Activated naive CD8-positive, alpha-beta T cell treated with anti-CD3 and anti-CD28 coated beads, Interleukin-2, amount 10 ng/mL, durations not matched to agents 7 days and 5 days (primary cell): ENCODE measurements at places on chromosomes 1 and 21. TPM values are rescaled to one million over a fixed set of nuclear protein-coding genes. Genes with fewer than 3 reads are reported as not detected.

GRCh38 chr1:12402159-12402673 lies 172.4 kb downstream of the VPS13D start:
- no peak for DNase-seq

Gene TMPRSS3
- 10.7 TPM for total RNA-seq

Gene NUF2
- total RNA-seq = 50.2 TPM

Gene TTC24
- 24.1 TPM for total RNA-seq

Gene TNN
- total RNA-seq = not detected

Gene CDK18
- total RNA-seq = 7.4 TPM

- no peak for DNase-seq
Observed at GRCh38 chr1:23701996-23702395, 10.4 kb downstream of the RPL11 start.

Gene PRKCZ
- total RNA-seq = 24.3 TPM

Gene OR2T11
- total RNA-seq = not detected

GRCh38 chr1:7371926-7372325 lies 399.2 kb upstream of the VAMP3 start:
- DNase-seq = no peak

Gene RSPO1
- total RNA-seq = not detected

Gene FYB2
- total RNA-seq = not detected

GRCh38 chr1:153032677-153033308 lies 1.8 kb downstream of the SPRR1B start:
- DNase-seq = no peak

Gene GNB1
- 353 TPM for total RNA-seq

DNA sequence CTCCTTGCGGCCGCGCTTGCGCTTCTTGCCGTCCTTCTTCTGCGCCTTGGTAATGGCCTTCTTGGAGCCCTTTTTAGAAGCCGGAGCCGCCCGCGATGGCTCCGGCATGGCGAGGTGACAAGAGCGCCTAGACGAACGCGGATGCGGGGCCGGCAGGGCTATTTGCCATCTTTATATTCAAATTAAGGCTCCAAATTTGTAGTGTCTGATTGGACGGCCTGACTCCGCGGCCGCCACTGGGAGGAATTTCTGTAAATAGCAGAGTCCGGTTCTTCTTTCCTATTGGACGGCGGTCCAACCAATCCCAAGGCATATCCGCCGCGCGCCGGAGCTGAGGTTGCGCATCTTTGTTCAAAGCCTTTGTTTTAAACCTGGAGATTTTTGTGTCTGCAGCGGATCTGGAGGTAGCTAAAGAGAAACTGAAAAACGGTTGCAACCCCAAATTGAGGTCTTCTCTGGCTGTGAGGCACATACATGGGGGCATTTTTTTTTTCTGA lies 22.6 kb upstream of the RNF187 start:
- DNase-seq = peak; percentile 87

- DNase-seq = no peak
Observed at GRCh38 chr1:152888126-152888525, 10.0 kb downstream of the SMCP start.

Gene FTCD
- 1.3 TPM for total RNA-seq

- DNase-seq = no peak
Observed at GRCh38 chr1:156691665-156692440, 13.5 kb downstream of the CRABP2 start.

- no peak for DNase-seq
Observed at GRCh38 chr1:25476186-25477097, 45.7 kb downstream of the MACO1 start.

- no peak for DNase-seq
Observed at GRCh38 chr1:15394258-15394690, 15.4 kb upstream of the EFHD2 start.

DNA sequence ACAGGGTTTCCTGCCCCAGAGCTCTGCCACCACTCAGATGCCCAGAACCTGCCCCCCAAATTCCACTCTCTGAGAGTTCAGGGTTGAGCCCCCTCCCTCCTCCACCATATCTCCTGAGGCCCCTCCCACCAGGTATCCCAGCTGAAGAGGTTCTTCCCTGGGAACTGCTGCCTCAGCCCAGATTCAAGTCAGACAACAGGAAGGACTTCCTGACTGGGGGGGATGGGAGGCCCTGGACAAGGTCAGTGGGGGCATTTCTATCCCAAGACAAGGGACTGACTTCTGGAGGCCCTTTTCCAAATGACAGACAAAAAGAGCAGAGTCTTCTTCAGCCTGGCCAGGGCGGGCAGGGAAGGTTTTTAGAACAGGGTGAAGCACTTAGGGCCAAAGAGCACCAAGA lies 24.1 kb upstream of the TENT5B start:
- no peak for DNase-seq

- no peak for DNase-seq
Observed at GRCh38 chr1:181630838-181631237, 147.5 kb downstream of the CACNA1E start.

DNA sequence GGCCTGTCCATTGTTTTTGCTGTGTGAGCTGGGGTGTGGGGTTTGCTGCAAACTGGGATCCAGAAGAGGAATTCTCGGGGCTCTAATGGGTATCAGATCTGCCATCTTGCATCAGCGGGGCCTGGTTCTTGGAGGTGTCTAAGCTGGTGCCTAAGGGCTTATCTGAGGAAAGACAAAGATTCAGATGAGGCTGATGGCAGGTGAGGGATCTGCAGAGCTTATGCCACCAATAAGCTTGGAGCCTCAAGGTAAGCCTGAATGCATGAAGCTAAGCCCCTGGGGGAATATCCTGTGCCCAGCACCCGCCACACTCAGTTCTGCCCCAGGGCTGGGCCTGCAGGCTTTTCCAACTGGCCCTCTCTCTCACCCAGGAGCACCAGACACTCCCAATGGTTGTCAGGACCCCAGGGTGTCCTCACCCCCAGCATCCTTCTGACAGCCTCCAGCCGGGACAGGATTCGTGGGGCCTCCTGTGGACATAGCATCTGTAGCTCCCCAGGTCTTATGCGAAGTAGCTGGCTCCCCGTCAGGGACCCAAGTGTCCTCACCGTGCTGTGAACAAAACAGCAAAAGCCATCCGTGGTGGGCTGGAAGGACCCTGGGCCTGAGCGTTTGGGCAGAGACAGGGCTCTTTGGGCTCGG lies 9.5 kb upstream of the GSTM3 start:
- DNase-seq = no peak

GRCh38 chr1:182113879-182114626 lies 52.5 kb upstream of the ZNF648 start:
- DNase-seq = no peak

DNA sequence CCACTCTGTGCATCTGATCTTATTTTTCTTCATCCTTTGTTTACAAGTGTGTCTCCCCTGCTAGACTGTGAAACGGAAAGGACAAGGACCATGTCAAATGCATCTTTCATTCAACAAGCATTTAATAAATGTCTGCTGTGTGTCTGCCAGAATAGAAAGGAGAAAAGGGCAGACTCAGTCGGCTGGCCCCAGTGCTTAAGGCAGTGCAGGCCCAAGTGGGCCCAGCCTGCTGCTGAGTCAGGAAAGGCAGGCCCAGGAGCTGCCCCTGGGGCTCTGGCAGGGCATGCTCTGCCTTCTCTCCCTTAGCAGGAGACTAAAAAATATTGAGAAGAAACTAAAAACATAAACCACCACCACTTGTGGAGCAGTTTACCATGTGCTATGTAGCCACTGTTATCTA lies 38.1 kb downstream of the PLEKHA6 start:
- no peak for DNase-seq

Gene NR5A2
- total RNA-seq = not detected

- no peak for DNase-seq
Observed at GRCh38 chr1:203628201-203629015, 1.8 kb downstream of the ATP2B4 start.

DNA sequence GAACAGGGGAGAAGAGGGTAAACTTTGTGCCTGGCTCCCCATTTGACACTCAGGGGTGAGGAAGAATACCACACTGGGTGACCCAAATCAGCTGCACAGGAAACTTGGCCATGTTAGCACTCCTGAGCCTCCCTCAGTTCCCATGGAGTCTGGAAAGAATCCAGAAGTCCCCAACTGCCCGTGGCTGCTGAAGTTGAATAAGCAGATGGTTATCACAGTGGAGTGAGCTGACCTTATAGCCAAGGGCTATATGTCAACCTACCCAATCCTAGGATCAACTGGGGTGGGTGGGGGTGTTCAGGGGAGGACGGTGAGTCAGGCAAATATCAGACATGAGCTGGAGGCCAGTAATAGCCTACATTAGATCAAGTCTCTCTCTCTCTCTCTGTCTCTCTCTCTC lies 20.4 kb downstream of the KCNH1 start:
- DNase-seq = no peak

Gene GNL2
- 45.2 TPM for total RNA-seq

Gene AMPD1
- not detected for total RNA-seq

- no peak for DNase-seq
Observed at GRCh38 chr1:30063621-30064280, 659.6 kb downstream of the MATN1 start.

GRCh38 chr1:94105581-94105952 lies 15.4 kb downstream of the ABCA4 start:
- DNase-seq = no peak
